ENCODE measurements at places on chromosomes 3 and 15. TPM values are rescaled to one million over a fixed set of nuclear protein-coding genes. Genes with fewer than 3 reads are reported as not detected.

The GOLGA8O gene
- 0.24 TPM for total RNA-seq

The PLA2G4E gene
- total RNA-seq: not detected

The NUSAP1 gene
- 40.2 TPM for total RNA-seq

The GASK1A gene
- total RNA-seq: 1.1 TPM

The IL17RC gene
- total RNA-seq: 34.1 TPM

The WNT7A gene
- total RNA-seq: not detected

The ACVR2B gene
- 2.7 TPM for total RNA-seq

The FBXW12 gene
- total RNA-seq: not detected

The SEMA7A gene
- total RNA-seq: 1.0 TPM

The USP50 gene
- total RNA-seq: not detected

The PPARG gene
- total RNA-seq: 48.1 TPM

The CLCN2 gene
- 6.5 TPM for total RNA-seq
